ENCODE measurements at places on chromosomes 2 and 18.

- no peak for DNase-seq
These were observed 481.6 kb upstream of the ACVR2A start for GRCh38 chr2:147363181-147363580.

DNA sequence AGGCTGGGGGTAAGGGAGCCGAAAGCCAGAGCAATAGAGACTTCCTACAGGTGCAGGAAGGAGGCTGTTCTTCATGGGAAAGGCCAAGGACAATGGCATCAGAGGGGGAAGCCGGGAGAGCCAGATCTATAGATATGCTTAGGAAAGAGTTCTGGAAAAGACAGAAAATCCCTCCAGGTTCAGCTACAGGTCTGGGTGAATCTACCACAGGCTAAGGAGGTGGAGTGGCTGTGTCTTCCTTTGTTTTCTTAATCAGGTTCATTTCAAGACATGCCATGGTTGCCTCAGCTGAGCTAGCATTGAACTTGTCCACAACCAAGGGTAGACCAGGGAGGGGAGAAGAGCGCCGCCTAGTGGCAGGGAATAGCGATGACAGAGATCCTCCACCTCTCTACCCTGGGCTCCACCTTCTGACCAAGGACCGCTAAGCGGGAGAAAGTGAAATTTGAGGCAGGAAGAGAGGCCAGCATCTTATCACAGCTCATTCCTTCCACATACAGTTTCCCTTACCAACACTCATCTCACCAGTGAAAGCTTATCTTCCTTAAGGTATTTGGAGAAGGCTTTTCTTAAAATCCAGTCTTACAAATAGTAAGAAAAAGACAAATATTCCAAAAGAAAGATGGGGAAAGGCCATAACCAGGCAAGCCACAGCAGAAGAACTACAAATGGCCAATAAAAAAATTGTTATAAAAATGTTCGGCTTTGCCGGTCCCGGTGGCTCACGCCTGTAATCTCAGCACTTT is 74.2 kb downstream of the VIT start:
- peak; percentile 40 for DNase-seq

DNA sequence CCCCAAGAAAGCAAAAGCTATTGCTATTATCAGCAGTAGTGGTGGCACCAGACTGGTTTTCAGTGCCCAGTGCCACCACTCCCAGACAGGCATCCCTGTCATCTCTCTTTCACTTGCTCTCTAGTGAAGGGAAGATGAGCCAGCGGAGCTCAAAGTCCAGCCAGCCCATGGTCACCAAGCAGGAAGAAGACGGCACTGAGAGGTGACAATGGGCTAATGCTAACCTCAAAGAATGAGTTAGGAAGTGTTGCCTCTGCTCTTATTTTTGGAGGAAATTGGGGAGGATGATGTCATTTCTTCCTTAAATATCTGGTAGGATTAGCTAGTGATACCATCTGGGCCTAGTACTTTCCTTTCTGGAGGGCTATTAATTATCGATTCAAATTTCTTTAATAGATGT is 1.7 kb downstream of the SP140 start:
- no peak for DNase-seq

DNA sequence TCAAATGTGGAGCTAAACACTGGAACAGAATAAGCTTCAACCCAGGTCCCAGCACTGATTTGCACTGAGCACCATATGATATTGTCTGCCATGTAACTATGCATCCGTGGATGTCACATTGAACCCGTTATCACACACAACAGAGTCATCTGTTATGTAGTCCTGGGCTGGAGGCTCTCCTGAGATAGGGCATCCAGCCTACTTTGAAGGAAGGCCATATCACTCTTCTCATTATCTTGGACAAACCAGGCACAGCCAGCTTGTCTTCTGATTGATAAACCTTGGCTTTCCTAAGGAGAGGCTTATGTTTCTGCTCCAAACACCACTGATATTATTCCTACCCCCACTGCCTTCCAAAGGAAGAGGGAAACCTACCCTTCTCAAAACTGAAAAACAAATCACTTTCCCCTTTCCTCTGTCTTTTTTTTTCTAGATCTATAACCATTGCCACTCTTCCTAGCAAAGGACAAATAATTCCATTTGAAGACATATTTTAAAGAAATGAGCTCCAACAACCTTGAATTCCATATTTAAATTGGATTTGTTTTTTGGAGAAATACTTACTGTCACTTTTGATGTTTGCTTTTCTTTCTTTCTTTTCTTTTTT is 16.4 kb downstream of the RSAD2 start:
- no peak for DNase-seq

- DNase-seq: no peak
These were observed 487.0 kb downstream of the SUCLG1 start for GRCh38 chr2:83972128-83972527.

GRCh38 chr2:175575346-175576258 is 394.1 kb upstream of the ATP5MC3 start:
- DNase-seq: no peak

Data from activated T-cell treated with anti-CD3 and anti-CD28 coated beads for 48 hours (primary cell).